ENCODE measurements at places on chromosomes 5 and 9.
A peak's percentile ranks its signal among the peaks of the same experiment; 100 is the strongest.

GRCh38 chr5:67020096-67020615 is 176.4 kb downstream of the CD180 start:
- DNase-seq: no peak

- no peak for DNase-seq
Observed at GRCh38 chr9:37507566-37508134, 21.9 kb downstream of the POLR1E start.

- no peak for DNase-seq
Observed at GRCh38 chr5:11619339-11620024, 284.8 kb downstream of the CTNND2 start.

DNA sequence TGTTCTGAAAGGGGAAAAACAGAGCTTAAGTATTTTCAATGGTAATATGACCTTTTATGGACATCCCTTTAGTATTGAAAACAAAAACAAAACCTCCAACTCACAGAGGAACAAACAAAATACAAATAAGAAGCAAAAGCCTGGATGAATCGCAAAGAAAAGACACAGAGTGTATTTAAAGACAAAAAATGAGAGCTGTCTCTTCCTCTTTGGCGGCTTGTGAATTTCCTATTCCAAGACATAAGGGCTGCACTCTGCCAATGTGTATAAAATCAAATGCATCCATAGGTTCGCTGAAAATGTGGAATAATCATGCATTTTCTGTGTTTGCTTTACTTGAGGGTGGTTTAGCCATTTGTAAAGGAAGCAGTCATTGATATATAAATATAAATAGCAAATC is 739.3 kb upstream of the ZNF608 start:
- DNase-seq: no peak

DNA sequence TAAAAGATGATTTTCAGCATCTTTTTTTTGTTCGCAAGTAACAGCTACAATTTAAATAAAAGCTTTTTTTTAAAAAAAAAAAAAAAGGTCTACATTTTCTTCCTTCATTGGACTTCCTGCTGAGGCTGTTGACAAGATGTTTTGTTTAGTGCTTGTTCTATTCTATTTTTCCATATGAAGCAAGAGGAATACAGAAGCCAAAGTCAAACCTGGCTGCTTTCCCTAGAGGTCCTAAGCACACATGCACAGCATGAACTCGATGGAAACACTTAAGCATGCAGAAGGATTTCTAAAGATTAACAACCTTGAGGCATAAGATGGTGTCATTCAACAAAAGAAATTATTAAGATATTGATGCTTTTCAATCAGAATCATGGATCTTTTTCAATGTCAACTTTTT is 105.1 kb downstream of the ADCY2 start:
- no peak for DNase-seq

DNA sequence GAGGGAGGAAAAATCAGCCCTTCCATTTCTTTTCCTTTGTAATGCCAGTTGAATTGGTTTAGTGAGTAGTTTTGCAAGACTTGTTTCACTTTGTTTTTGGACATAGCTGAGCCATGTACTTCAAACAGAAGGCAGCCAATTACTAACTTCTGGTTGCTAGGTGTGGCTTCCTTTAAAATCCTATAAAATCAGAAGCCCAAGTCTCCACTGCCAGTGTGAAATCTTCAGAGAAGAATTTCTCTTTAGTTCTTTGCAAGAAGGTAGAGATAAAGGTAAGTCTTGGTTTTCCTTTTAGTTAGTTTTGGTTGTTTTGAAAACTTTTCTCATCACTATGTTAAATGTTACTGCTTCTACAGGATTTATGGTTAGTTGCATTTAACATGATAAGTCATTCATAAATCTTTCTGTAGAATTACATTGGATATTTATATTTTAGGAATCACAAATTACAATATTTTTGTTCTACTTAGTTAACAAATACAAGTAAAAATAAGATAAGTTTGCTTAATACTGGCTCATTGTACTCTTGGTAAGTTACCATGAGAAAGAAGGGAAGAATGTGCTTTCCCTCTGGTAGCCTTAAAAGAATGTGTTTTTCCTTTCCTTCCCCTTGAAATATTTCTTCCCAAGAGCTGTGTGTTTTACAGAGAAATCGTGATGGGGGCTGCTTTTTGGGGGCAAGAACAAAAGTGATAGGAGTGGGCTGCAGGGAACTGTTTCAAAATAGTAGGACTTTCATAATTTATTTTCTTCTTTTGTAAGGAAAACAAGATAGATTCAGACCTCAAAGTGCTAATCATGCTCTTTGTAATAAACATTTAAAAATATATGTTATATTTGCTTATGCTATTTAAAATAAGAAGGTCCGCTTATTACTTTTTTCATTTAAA is at the start of gene ANXA1:
Gene ANXA1, plus strand, starts transcription at position 213 of the 890 bp plus-strand sequence. CDS start 6,671 bp downstream, outside the sequence.
- no peak for DNase-seq

GRCh38 chr5:78741019-78741418 is 92.4 kb upstream of the LHFPL2 start:
- no peak for DNase-seq

GRCh38 chr9:4126996-4127395 is 172.9 kb downstream of the GLIS3 start:
- DNase-seq: no peak

DNA sequence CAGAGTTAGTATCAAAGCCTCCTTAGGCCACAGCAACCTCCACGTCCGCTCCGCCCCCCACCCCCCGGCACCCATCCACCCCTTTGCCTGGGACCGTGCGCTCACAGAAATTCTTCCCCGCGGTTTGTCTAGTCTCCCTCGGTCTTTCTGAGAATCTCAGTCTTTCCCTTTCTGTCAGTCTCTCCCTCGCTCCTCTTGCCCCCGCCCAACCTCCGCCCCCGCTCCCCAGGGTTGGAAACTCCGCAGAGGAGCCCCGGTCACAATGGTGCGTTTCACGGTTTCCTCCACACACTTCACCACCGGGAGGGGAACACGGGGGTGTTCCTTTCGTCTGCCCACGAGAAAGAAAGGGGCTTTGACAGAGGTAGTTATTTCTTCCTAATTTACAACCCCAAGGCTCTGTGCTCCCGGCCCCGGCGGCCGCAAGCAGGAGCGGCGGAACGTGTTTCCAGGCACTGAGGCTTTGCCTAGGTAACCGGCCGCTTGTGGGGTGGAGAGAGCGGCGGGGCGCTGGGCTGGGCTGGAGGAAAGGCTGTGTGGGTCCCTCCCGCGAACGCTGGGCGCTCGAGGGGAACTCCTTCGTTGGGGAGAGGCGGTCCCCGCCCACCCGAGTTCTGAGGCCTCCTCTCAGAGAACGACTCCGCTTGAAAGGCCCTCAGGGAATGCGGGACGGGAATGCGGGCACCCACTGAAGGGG is 2.1 kb downstream of the NR4A3 start:
- peak; percentile 93 for DNase-seq

DNA sequence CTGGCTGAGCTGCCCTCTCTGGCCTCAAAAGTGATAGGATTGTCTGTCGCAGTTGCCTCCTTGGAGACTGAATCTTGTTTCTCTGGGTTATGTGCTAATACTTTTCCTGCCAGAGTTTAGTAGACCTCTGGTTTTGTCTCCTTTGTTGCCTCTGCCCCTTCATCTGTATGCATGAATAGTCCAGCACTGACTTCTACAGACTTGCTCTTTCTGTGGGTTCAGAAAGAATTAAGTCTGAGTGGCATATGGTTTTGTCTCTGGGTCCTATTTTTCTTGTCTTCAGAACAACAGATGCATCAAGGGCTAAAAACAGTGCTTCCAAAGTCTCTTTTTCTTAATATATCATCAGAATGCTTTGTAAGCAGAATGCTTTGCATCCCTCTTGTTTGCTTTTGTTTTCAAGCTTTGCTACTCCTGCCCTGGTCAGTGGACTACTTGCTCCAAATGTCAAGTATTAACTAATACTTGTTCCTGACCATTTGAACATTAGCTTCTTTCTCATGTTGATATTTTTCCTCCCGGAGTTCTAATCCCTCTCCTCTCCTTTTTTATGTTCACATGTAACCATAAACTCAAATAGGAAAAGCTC is 131.7 kb downstream of the UNC13B start:
- DNase-seq: no peak

DNA sequence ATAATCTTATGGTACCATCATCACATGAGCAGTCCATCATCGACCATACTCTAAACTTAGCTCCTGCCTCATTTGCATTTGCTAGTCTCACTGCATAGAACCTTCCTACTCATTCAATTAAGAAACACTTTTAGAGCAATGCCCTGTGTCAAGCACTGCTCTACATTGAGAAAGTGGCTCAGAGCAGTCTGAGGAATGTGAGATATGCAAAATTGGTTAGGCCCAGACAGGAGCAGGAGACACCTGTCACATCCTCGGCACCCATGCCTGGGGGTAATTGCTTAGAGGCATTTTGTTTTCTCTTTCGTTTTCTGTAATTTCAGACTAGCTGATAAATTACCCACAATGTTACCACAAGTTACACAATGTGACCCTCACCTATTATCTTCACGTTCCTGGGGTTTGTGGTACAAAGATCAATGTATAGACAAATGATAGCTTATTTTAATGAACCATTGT is 4.9 kb upstream of the RARS1 start:
- no peak for DNase-seq

- DNase-seq: no peak
Observed at GRCh38 chr5:135438636-135439221, 8.4 kb downstream of the DCANP1 start.

- no peak for DNase-seq
Observed at GRCh38 chr5:126752081-126752785, 24.7 kb upstream of the LMNB1 start.

DNA sequence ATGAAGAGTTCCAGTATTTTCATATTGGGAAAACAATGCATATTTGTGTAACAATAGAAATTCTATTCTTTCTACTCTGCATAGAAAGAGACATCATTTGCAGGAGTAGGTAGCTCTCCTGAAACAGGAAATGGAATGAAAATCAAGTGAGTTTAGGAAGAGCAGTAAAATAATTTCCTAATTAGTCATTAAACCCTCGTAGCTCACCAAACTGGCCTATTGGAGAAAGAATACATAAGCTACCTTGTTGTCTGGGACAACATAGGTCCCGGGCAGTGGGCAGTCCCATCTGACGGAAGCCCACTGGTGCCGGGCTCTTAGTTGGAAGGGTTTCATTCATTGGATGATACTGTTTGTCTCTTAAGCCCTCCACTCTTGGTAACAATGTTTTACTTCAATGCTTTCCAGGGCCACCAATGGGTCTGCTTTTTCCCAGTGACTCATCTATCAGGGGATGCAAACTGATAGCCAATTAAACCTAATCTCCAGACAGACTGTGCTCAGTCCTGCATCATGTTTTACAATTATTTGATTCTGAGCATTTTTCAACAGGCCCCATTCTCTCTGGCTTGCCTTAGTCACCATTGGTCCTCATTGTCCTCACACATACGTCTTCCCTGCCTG is 46.5 kb downstream of the GNA14 start:
- no peak for DNase-seq

GRCh38 chr9:14585730-14586473 is 107.3 kb downstream of the ZDHHC21 start:
- DNase-seq: no peak

DNA sequence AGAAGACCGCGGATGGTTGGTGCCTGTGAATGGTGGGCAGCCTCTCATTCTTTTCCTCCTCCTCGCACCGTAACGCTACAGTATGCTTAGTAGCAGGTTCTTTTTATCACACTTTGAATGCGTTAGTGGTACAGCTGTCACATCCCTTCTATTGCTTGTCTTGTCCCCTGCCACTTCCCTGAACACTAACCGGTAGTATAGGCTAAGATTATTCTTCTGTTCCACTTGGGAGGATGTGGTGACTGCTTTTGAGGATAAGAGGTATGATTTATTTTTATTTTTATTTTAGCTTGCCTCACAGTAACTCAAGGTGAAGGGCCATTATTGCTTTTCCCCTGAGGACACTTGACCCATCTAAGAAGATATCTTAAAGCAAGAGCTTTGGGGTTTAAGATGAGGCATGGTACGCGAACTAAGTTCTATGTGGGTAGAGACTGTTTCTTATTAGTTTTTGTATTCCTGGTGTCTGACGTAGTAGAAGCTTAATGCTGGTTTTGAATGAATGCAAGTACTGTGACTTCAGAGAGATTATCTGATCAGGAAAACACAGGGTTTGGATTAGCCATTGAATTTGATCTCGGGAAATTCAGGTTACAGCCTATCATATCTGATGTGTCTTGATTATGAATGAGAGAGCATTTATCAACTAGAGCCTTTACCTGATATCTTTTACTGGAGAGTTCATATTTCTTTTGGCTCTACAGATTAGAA is 951 bp downstream of the UNC13B start:
- DNase-seq: no peak

GRCh38 chr9:137593176-137593575 is 2.9 kb upstream of the ZMYND19 start:
- no peak for DNase-seq

DNA sequence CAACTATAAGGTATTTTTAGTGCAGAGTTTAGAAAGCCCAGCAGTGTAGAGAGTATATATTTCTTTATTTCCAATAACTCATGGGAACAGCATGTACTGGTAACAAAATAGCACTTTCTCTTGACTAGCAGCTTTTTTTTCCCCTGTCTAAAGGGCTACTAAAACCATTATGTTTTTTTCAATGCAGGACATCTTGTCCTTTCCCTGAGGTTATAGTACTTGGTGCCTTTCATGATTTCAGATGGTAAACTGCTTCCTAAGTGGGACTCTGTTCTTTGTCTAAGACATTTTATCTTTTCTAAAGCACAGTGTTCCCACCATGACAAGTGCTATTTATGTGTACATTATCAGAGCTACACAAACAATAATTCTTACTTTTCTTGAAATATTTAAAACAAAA is 122.3 kb downstream of the SLC24A2 start:
- no peak for DNase-seq

DNA sequence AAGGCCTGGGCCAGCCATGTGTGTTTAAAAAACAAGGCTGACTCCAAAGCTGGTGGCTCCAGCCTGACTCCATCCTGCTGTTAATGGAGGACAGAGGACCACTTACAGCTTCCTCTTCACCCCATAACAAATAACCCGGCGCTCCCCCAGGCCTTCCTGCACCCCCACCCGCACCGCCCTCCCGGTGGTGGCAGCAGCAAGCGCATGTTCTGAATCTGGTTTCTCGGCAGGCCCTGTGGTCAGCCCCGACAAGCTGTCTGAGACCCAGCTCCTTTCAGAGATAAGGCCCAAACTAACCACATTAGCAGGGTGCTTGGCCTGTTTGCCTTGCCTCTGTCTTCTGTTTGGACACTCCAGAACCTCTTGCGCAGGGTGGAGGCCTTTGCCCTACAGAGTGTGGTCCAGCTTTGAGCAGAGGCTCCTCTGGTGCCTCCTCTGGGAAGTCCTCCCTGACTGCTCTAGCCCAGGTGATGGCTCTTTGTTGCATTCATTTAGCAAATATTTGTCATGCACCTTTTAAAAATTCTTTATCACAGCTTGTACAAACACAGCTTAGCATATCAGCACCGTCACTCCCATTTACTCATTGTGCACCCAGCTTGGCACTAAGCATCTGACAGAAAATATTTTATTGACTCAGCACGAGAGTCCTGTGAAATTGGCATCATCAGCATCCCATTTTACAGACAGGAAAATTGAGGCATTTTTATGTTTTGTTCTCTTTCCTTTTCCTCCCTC is 78.4 kb downstream of the NDFIP1 start:
- no peak for DNase-seq
